Activated effector memory CD4-positive, alpha-beta T cell treated with anti-CD3 and anti-CD28 coated beads, Interleukin-2, amount 50 U/mL, for 16 hours (primary cell): ENCODE measurements at places on chromosomes 2 and 18.

DNA sequence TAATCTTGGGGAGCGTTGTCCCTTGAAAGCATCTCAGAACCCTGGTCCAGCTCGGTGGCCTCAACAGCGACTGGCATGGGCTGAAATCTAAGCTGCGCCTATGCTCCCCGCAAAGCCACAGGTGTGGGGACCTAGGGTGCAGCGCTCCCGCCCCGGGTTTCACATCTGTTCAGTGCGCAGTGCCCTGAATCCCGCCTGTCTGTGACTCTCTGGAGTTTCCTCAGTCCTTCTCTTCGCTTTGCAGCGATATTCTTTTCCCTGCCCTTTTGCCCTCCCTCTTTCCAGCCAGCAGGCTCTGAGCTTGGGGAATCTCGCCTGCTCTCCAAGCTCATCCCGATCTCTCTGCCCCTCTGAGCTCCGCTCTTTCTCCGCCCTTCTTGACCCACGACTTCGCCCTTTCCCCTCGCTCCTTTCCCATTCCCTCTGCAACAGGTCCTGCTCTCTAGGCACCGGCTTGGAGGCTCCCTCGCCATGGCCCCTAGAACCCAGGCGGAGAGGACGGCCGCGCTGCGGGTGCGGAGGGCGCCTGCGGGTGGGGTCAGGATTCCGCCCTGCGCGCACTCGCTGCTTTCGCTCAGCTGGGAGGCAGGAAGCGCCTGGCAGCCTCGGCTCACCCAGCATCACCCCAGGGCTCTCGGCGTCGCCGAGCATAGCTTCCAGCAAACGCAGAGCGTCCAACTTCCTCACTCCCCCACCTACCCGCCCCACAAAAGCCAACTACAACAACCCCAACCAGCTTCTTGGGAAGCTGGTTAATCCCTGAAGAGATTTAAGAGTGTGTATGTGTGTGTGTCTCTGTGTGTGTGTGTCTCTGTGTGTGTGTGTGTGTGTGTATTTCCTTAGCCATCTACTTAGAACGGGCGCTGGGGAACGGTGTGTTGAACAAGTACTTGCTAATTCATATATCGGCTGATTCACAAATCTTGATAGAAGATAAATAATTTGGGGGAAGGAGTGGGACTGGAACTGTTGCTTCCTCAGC, 1.1 kb downstream of the GRP start:
- DNase-seq: no peak

- peak; percentile 49 for DNase-seq
Observed at GRCh38 chr2:120986898-120987650, 251.4 kb downstream of the GLI2 start.

GRCh38 chr2:30310955-30311354, 79.6 kb downstream of the LBH start:
- no peak for DNase-seq

DNA sequence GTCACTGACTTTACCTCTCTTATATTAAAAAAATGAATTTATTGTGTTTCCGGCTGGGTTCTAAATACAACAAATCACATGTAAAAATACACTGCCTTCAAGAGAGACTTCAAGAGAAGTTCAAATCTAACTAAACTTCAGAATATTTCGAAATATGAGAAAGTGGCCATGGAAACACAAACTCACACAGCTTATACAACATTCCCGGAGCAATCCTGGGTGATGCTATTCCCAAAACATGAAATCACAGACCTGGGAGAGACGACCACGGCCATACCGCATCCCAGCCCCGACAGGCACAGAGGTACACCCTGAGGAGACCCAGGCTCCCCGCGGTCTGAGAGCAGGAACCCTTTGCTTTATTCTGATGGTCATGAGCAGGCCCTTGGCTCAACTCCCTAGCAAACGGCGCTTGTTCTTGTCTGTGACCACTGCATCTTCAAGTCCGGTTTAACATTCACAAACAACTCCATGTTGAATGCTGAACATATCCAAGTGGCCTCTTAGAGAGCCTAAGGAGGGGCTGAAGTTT, 185.4 kb upstream of the REV1 start:
- no peak for DNase-seq

DNA sequence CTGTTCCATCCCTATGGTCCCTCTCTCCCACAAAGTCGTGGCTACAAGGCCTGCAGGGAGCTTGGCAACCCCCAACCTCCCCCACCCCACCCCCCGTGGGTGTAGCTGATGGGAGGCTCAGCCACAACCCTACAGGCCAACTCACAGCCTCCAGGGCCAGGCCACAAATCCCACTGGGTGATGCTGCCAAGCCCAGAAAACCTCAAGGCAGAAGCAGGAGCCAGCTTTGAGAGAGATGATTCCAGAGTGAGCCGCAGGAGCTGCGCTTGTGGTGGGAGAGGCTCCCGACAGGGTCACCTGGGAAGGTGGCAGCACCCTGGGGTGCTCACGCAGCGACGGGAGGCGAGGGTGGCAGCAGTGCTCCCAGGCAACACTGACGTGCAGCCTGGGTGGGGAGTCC, 44.8 kb downstream of the ADCY3 start:
- no peak for DNase-seq

DNA sequence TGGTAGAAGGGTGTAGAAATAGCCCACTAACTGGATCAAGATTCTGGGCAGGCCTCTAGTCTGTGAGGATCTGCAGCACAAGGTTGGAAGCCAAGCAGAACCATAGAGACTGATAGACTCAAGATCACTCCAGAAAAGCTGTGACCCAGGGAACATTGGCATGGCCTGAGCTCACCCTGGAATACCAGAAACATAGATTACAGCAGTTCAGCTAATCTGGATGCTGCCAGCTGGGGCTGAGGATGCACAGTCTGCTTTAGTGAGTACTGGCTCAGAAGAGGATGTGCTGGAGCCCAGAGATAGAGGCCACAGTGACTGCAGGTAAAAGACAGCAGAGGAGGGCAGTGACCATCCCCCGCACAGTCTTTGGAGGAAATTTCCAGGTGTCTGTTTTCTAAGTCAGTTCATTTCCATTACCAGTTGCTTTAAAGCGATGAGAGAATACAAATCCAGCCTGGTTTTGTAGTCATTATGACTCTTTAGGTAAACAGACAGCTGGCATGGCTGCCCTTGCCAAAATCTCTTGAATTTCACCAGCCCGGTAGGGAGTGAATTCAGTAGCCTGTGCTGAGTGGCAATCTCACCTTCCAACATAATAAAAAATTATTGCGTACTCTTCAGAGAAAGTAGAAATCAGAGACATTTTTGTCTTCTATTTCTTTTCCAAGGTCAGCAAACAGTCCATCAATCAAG, 119.2 kb downstream of the ANTXR1 start:
- no peak for DNase-seq

DNA sequence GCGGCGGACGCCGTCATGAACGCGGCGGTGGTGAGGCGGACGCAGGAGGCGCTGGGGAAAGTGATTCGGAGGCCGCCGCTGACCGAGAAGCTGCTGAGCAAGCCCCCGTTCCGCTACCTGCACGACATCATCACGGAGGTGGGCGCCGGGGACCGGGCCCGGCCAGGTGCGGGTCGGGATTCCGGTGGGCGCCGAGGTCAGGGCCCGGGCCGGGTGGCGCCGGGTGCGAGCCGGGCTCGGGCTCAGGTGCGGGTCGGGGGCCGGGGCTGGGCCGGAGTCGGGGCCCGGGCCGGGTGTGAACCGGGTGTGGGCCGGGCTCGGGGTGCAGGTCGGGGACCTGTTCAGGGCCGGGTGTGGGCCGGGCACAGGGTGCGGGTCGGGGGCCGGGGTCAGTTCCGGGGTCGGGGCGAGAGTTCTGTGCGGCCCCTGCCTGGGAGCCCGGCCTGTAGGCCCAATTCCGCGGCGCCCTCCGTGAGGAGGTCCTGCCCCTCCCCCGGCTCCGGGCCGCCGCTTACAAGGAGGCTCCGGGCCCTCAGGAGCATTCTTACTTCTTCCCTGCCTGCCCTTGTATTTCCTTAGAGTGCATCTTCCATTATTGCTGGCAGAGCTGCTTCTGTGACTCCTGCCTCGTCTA, 447 bp downstream of the TRAF3IP1 start:
- DNase-seq: no peak

GRCh38 chr2:137677466-137677865, 286.8 kb upstream of the HNMT start:
- no peak for DNase-seq

DNA sequence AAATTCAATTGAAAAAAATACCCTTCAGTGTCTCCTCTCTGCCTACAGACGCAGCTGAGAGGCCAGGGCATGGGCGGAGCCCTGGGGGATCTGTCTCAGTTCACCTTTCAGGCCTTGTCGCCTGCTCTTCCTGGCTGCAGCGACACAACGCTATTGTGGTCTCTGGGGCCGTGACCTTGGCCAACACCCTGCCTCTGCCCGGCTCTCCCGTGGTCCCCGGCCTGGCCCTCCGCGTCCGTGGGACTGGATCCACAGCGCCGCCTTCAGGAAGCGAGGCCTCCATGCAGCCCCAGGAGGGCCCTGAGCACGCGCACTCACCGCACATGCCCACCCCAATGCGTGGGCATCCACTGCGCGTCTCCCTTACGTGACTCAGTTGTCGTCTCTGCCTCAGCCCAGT, 81.1 kb downstream of the MRPS9 start:
- no peak for DNase-seq

- DNase-seq: no peak
Observed at GRCh38 chr18:6881034-6881820, 151.7 kb downstream of the ARHGAP28 start.

DNA sequence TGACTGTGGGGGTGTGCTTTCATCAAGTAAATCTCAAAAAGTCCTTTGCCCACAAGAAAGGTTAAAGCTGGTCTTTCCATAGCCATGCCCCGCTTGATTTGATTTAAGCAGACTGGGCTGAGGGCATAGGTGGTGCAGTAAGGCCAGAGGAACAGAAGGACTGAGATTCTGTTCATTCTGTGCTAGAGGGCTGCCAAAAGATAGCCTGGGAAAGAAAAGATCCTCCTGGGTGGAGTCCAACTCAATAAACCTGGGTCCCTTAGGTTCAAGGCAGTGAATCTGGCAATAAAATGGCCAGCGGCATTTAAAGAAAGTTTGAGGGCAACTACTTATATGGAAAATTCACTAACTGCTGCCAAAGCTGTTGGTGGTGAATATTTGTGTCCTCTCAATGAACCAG, 59.2 kb upstream of the MAP3K20 start:
- DNase-seq: no peak

DNA sequence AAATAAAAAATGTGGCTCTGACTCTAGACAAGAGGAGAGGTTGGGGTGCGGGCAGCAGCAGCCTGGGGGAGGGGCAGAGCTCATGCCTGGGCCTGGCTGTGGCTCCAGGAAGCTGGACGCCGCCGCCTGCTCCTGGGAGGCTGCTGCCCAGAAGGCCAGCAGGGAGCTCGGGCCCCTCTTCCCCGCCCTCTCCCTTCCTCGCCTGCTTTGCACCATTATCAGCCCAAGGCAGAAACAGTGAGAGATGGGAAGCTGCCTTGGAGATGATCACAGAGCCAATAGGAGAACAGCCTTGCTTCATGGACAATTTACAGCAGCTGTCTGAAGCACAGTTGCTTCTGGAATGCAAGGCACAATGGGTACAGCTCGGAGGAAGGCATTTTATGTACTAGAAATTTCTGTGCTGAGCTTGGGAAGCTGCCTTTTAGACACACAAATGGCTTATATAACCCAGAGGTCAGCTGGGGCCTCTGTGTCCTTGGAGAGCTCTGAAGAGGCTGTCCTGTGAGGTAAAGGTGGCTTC, 55.3 kb upstream of the AFF3 start:
- no peak for DNase-seq
